ENCODE measurements at places on chromosomes 7 and 10.

GRCh38 chr10:29473087-29473356 lies 161.7 kb downstream of the SVIL start:
- no peak for DNase-seq

- no peak for DNase-seq
These were observed 41.1 kb downstream of the COBL start for GRCh38 chr7:51275532-51275931.

DNA sequence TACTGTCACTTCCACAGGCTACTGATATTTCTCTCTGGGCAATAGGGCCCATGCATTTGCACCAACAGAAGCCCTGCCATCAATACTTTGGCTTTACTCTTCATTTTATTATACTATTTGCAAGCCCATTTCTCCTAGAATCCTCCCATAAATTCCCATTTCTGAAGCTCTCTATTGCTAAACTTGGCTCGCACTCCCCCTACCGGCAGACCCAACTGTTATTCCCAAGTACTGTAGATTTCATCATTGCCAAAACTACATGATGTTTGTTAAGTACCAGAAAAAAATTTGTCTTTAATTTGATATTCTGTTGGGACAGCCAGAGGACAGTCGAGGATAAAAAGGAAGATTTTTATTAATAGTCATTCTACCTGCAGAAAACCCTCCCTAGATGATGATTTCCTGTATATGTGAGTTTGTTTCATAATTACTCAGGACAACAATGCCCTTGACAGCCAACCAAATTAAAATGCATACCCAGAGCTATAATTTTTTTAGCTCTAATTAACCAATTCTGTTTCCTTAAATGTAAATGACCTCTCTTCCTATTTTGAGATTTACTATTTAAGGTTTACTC lies 298.6 kb downstream of the REEP3 start:
- DNase-seq = no peak

DNA sequence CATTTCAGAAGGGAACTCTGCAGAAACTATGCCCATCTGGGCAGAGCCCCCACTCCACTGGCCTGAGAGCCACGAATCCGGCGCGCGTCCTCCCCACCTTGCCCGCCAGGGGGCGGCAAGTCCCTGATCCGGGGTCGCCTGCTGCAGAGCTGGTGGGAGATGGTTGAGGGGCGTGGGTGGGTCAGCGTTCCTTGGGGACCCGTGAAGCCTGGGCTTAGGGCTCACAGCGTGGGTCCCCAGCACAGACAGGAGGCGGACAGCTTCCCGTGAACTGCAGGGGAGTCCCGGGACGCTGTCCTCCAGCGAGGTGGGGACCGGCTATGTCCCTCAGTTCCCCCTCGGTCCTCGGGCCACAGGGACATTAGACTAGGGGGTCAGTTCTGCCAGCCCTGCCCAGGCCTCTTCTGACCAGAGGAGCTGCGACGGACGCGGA lies 585 bp upstream of the POP7 start:
- DNase-seq = peak; percentile 63

DNA sequence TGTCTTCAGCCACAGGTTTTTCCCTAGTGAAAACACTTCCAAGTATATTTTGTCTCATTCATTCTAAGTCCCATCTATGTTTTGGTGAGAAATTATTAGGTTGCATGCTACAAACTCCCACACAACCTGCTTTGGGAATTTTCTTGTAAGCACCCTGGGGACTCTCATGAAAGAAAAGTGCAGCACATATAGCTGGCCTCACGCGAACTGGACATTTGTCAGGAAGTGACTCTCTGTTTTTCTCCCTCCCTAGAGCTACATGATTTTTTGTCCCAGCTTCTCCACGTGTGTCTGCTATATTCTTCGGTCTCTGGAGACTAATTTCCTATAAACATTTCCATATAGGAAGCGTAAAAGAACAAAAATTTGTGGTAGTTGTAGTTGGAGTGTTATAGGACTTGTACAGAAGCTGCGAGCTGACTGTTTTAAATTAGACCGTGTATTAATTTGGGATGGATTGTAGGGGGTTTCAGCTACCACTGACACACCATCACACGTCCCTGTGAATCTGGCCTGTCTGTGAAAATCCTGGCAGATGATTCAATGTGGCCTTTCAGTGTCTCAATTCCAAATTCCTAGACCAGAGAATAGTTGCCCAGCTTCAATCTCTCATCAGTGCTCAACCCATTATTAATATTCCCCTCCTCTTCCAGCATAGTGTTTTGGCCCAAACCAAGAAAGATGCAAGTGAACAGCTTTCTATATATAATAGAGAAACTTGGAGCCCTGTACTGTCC lies 40.2 kb downstream of the ARL4A start:
- DNase-seq = no peak

DNA sequence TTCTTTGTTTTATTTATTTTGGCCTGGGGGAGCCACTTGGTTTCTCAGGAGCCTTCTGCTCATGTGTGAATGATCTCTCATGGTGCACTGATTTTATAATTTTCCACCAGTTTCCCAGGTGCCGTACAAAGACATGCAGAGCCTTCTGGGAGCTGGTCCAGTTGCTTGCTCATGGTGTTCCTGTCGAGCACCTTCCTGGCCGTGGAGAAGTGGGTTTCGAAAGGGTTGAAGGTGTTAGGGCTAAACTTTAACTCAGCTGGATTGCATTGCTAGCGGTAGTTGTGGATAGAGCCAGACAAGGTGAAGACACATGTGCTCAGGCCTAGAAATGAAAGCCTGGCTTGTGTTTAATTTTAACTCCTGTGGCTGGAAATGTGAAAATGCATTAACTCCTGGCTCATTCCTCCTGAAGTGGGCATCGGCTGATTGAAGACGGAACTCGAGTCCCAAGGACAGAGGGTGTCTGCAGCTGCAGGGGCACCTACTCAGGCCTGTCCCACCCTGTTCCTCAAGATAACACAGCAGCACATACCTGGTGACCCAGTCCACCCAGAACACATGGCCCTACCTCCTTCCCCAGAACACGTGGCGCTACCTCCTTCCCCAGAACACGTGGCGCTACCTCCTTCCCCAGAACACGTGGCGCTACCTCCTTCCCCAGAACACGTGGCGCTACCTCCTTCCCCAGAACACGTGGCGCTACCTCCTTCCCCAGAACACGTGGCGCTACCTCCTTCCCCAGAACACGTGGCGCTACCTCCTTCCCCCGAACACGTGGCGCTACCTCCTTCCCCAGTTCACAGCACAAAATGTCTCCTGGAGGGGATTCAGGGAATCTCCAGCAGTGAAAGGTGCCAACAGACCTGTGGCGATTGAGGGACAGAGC lies 133.2 kb downstream of the WDR37 start:
- no peak for DNase-seq
